Esophagus squamous epithelium (tissue), 5 donors: ENCODE measurements at places on chromosomes 11 and 22. TPM values are rescaled to one million over a fixed set of nuclear protein-coding genes. Genes with fewer than 3 reads are reported as not detected.

- H3K4me3 ChIP-seq, result no peak overlapping the region
- no peak overlapping the region for H3K27ac ChIP-seq
These were observed 22.7 kb upstream of the OR4B1 start for GRCh38 chr11:48193876-48194275.

GRCh38 chr11:86570020-86570419 is 102.4 kb downstream of the ME3 start:
- no peak overlapping the region for H3K27ac ChIP-seq
- H3K4me1 ChIP-seq, result no peaks in the 10 kb centered on the region
- H3K27me3 ChIP-seq, result no peaks in the 10 kb centered on the region
- no peaks in the 10 kb centered on the region for H3K36me3 ChIP-seq
- DNase-seq, result no peak

GRCh38 chr22:45969801-45970470 is 7.0 kb downstream of the WNT7B start:
- H3K27ac ChIP-seq, result no peak overlapping the region
- H3K4me3 ChIP-seq, result no peak overlapping the region
- peaks cover 60% of the 10 kb centered on the region for H3K4me1 ChIP-seq
- DNase-seq, result no peak
- H3K36me3 ChIP-seq, result no peaks in the 10 kb centered on the region
- H3K27me3 ChIP-seq, result peaks cover 9% of the 10 kb centered on the region

GRCh38 chr11:57515332-57516060 is at the start of gene SLC43A1:
SLC43A1 (minus strand) TSS chr11:57515702; CDS start chr11:57514111, 1,591 bp downstream.
- no peak for DNase-seq
- H3K4me3 ChIP-seq, result peak within 1 kb of the TSS; percentile 82
- peak within 1 kb of the TSS; percentile 85 for H3K27ac ChIP-seq

GRCh38 chr22:17629173-17629489 is 582 bp upstream of the ATP6V1E1 start:
- peaks cover 76% of the 10 kb centered on the region for H3K4me1 ChIP-seq
- DNase-seq, result no peak
- H3K27ac ChIP-seq, result peak overlapping the region; percentile 95
- H3K4me3 ChIP-seq, result peak overlapping the region; percentile 96
- H3K27me3 ChIP-seq, result no peaks in the 10 kb centered on the region

- no peaks in the 10 kb centered on the region for H3K36me3 ChIP-seq
- H3K4me3 ChIP-seq, result no peak overlapping the region
- no peaks in the 10 kb centered on the region for H3K27me3 ChIP-seq
These were observed 48.2 kb upstream of the CEP295 start for GRCh38 chr11:93613231-93613831.

GRCh38 chr11:111206472-111206871 is 39.1 kb upstream of the POU2AF2 start:
- no peaks in the 10 kb centered on the region for H3K36me3 ChIP-seq
- H3K27me3 ChIP-seq, result no peaks in the 10 kb centered on the region
- H3K27ac ChIP-seq, result no peak overlapping the region
- H3K4me1 ChIP-seq, result no peaks in the 10 kb centered on the region
- no peak overlapping the region for H3K4me3 ChIP-seq

GRCh38 chr11:2310786-2311352 is 9.1 kb downstream of the TSPAN32 start:
- peaks cover 68% of the 10 kb centered on the region for H3K4me1 ChIP-seq
- H3K4me3 ChIP-seq, result no peak overlapping the region
- no peaks in the 10 kb centered on the region for H3K36me3 ChIP-seq
- H3K27ac ChIP-seq, result no peak overlapping the region
- DNase-seq, result no peak

DNA sequence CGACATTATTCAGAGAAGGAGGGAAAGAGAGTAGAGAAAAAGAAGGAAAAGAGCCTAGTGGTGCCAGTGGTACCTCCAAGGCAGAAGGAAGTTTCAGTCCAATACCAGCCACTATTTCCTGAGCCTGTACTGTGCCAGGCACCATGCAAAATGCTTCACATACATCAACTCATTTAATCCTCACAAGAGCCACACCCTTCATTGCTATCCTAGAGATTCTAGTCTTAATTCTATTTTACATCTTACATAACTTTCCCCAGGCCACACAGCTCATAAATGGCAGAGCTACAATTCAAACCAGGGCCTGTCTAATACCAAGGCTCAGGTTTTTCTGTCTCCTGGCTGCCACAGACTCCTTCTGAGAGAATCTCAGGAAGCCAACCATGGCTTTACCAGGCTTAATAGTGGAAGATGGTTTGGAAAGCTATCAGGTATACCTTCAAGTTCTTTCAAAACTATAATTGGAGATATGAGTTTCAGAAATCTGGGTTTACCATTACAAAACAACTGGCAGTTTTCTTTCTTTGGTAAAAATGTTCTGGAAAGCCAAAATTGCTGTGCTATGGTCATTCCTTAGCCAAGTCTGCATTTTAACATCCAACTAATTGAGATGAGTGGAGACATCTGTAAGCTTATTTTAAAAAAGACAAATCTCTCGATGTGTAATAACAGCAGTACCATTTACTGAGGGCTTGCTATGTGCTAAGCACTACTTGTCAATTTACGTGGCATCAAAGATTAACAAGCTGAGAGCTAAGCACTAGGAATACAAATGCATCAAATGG is 225.1 kb upstream of the PITPNB start:
- H3K27ac ChIP-seq, result no peak overlapping the region
- H3K4me3 ChIP-seq, result no peak overlapping the region
- H3K36me3 ChIP-seq, result no peaks in the 10 kb centered on the region
- no peak for DNase-seq

DNA sequence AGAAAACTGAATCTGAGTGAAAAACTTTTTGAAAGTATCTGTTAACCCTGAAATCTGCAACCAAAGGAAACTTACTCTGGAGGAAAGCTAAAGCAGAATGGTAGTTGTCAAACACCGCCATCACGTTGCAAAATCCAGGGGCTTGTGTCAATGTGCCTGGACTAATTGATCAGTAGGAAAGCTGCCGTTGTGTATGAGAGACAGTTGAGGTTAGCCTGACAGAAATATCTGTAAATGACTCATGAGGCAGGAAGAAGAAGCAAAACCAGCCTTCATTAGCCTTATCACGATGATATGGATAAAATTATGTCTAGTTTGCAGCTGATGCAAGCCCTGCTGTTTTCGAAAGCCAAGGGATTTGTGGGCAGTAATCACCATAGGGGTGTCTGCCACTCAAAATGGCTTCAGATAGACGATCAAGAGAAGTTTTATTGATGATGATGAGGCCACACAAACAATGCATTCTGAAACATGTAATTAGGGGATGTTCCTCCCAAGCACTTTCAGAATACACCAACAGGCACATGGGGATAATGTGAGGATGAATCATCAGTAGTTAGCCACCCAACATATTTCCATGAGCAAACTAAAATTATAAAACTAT is 8.9 kb downstream of the SCGB1A1 start:
- no peak for DNase-seq
- peaks cover 36% of the 10 kb centered on the region for H3K4me1 ChIP-seq
- H3K36me3 ChIP-seq, result no peaks in the 10 kb centered on the region
- H3K27ac ChIP-seq, result peak overlapping the region; percentile 58
- H3K27me3 ChIP-seq, result no peaks in the 10 kb centered on the region

DNA sequence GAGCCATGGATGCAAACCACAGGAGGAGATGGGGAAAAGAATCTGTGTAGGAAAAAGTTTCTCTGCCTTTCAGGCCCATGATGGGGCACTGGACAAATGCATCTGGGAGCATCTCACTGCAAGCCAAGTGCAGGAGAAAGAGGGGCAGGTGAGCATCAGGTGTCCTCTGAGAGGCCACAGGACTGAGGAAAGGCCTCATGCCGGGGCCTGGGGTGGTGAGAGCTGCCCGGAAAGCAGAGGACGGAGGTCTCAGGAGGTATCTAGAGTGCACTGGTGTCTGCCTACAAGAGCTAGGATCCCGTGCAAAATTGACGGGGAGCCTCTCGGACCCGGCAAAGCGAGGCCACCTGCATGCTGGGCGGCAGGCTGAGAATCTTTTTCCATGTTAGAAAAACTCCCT is 73.9 kb downstream of the CTTN start:
- H3K27me3 ChIP-seq, result no peaks in the 10 kb centered on the region
- no peak for DNase-seq
- H3K27ac ChIP-seq, result no peak overlapping the region
- no peaks in the 10 kb centered on the region for H3K36me3 ChIP-seq

The MS4A7 gene
- total RNA-seq, result 4.4 TPM

The GP1BB gene
- 9.7 TPM for total RNA-seq

The GGTLC2 gene
- not detected for total RNA-seq

The ARHGAP8 gene
- 15.0 TPM for total RNA-seq

The HBG2 gene
- total RNA-seq, result not detected

The NELL1 gene
- 1.5 TPM for total RNA-seq
